ENCODE measurements at places on chromosomes 12 and 14.

- DNase-seq = no peak
Observed at GRCh38 chr14:56224691-56225681, 106.8 kb downstream of the PELI2 start.

DNA sequence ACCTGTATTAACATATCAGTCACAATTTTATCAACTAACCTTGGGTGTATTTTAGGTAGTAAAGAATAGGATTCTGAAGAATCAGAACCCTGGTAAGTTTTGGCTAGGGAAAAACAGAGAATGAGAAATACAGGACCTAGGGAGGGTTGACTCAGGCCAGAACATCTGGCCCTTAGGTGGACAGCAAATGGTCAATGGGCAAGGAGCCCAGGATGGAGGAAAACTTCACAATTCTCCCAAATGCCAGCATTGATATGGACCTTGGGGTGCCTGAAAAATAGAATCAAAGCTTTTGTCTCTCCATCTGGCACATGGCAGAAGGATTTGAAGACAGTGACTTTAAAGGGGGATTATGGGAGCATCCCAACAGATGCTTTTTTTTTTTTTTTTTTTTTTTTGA is 32.7 kb upstream of the PRPF39 start:
- DNase-seq = no peak

DNA sequence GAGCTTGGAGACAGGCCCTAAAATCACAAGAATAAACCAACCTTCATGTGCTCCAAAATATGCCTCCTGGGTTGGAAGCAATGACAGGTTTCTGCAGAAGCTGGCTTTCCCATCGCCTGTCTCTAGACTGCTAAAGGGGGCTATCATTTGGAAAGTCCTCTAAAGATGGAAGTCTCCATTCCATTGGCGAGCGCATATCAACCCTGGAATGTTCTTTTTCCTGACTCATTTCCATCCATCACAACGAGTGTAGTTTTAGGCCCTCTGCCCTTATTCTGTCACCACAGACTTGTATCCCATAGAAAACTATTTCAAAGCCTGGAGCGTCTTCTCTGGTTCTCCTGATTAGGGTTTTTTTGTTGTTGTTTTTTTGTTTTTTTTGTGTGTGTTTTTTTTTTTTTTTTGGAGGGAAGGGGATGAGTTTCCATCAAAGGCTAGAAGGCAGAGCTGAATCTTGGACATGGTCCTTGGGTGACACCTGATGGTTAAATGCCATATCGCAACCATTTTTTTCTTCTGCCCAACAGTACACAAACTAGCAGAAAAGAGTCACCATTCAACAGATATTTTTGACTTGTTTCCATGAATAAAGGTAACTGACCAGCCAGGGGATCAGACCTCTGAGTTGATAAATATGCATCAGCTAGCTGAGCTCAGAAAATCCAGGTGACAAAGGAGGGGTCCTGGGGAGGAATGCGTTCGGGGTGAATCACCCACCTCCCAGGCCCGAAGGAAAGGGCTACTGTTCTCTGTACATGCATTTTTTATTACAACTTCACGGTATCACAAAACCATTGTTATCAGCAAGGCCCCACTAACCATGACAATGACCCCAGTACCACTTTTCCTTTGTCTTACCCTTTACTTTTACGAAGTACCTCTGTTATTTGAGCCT is 40.5 kb downstream of the KCNA5 start:
- DNase-seq = no peak

DNA sequence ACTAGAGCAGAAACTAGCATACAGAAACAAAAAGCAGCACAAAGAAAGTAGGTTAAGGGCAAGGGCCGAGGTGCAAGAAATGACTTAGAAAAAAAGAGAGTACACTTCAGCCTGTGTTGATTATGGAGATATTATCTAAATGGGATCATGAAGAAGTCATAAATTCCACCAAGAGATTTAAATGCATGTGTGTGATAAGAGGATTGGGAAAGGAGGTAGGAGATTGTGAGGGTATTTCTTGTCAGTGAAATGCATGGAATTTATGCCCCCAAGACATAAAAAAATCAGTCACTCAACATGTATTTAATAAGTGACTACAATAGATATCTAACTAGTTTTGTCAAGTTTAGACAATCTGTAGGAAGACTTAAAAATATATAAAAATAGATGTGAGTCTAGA is 976.2 kb upstream of the LRFN5 start:
- DNase-seq = no peak

GRCh38 chr14:60984196-60984595 is 3.2 kb downstream of the SLC38A6 start:
- no peak for DNase-seq
